ENCODE measurements at places on chromosomes 5 and 9.
A peak's percentile ranks its signal among the peaks of the same experiment; 100 is the strongest.

DNA sequence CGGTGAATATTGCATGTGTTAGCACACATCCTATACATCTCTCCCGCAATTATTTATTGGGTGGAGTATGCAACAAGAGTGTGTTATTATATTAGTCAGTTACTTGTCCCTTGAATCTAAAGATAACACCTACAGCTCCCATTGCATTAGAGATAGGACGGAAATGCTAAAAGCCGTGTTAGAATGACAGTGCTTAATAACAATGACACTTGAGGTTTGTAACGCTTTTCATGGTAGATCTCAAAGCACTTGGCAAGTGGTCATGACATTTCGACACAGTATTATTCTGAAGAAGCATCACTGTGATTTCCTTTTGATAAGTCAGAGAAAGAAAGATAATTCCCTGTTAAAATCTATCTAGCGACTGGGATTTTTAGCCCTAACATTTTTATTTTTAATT is 33.4 kb upstream of the TRIO start:
- peak; percentile 48 for DNase-seq

- DNase-seq, result no peak
Observed at GRCh38 chr5:61002611-61003355, 57.8 kb downstream of the NDUFAF2 start.

DNA sequence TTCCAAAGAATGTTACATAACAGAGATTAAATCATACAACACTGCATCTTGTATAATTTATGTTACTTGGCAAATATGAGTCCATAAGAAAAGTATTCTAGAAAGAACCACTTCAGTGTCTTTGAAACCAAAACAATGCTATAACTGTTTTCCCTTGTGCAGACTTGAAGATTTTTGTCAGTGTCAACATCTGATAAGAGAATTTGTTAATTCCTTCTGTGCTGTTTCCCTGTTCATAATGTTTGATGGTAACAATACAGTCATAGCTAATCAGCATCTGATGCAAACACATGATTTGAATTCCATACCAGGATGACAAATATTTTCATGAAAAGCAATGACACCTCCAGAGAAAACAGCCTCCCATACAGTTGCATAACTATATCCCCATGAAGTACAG is 306.8 kb downstream of the SEMA5A start:
- DNase-seq, result peak; percentile 61

GRCh38 chr9:89489548-89490530 is 8.1 kb downstream of the SEMA4D start:
- DNase-seq, result peak; percentile 12

DNA sequence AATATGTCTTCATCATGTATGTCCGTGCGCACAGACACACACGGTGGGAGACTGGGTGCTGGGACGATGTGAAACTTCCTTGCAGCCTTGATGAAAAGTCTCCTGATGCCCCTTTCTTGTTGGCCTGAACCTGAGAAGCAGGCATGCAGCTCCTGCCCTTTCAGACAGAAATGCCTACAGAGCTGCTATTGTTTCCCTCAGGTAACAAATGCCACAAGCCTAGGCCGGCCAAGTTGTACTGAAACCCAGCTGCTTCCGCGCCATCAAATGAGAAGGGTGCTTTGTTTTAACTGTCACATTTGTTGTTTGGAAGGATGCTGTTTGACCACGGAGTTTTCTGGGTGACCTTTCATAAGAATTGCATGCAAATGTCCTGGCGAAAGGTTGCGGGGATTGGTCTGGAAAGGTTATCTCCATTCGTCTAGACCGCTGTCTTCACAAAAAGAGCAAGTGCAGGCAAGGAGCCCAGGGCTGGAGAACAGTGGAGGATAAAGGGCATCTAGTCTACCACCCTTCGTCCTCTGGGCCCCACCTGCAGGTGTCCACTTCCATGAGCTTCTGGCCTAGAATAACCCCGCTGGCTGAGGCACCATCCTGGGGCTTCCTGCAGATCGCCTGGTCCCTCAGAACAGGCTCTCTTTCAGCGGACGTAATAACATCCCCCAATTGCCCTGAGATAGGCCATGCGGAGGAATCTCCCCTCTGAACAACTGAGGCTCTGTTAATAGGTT is 197.2 kb downstream of the SEMA6A start:
- no peak for DNase-seq

DNA sequence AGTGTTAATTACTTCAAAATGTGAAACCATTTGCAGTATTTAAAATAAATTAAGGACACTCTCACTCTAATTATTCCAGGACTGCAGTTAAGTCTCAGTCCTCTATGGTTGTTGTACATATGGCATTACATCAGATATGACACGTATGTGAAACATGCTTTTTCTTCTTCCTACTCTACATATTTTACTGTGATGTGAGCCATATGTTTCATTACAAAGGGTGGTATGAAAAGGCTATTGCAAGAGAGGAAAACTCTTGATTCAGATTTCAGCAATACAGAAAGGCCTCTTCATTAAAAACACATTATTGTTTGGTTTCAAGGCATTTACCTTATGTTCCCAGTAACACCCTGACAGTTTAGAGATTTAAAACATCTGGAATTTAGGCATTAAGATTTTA is 964.5 kb upstream of the DMAC1 start:
- no peak for DNase-seq

GRCh38 chr9:114214181-114214580 is 58.8 kb downstream of the COL27A1 start:
- DNase-seq, result peak; percentile 26

DNA sequence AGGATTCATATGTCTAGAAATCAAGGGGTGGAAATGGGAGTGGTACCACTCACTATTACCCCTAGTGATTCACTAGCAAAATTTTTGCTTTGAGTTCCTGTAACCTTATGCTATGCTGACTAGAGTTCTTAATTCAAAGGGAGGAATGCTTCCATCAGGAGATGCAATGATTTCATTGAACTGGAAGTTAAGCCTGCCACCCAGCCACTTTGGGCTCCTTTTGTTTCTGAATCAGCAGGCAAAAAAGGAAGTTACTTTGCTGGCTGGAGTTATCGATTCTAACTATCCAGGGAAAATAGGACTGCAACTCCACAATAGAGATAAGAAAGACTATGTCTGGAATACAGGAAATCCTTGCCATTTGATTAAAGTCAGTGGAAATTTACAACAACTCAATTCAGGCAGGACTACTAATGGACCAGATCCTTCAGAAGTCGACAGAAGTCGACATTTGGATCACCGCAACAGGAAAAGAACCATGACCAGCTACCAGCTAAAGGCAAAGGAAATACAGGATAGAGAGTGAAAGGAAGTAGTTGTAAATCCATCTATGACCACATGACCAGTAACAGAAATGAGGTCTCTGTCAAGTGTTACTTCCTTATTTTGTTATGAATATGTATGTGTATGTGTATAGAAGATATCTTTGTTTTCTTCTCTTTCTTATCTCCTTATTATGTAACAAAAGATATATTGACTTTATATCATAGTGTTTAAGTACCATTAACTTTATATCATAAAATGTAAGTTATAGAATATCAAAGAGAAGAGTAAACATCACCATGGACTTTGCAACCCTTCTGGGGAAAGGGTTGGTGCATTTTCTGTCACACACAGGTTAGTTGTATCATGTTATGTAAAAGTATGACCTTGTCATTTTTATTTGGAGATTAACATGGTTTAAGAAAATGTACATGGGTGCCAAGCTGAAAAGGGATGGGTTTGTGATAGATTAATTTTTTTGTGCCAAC is 198.7 kb upstream of the HAPLN1 start:
- peak; percentile 64 for DNase-seq

DNA sequence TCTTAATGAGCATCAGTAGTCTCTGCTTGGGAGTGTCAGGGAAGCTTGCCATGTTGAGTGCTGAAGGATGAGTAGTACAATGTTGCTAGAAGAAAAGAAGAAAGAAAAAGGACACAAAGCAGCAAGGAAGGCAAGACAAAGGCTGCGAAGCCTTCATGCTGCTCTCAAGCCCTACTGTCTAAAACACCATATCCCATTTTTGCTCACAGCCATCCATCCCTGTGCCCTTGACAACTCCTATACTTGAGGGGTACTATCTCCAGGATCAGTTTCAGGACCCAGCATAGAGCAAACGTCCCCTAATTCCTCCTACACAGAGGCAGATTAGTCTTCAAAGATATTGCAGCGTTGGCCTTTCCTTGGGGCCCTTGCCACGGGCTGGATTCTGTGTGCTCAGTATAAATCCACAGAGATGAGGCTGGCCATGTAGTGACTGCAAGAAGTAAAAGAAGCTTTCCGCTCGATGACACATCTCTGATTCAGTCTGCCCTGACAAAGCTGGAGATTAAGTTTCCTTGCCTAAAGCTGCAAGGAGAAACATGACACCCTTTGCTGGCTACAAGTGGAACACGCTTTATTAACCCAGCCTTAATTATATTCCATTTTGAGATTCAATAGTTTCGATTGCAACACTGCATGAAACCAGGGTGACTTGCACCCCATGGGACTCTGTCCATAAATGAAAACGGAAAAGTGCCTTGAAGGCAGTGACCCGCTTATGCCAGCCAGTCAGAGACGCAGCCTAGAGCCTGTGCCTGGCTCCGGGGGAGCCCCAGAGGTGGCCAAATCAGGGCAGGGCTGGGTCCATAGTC is 304.6 kb downstream of the ACTL7B start:
- DNase-seq, result peak; percentile 96

DNA sequence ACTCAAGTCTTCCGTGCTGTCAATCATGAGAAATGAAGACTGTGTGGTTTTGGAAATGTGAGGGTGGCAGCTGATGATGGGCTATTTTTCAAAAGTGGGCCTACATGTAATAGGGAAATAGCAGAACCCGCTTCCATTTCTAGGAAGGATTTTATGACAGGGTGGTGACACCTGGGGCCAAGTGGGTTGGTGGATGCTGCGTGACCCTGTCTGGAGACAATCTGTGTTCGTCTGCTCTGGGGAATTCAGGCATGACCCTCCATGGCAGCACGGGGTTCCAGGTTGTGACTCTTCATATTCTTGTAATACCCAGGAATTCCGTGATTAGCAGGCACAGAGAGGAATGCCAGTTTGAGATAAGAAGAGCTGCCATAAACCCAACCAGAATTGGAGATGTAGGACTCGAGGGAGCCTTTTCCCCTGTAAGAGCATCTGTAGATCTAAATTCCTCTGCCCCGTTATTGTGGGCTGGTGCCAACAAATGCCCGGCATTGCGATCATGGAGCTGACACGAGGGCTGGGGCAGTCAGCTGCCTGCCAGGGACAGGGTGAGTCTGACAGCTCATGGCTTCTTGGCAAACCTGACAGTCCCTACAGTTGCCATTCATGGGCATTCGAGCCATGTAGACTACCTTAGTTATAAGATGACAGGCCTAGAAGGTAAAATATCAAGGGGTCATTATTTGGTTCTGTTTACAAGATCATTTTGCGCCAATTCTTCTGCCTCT is 279.7 kb downstream of the GADD45G start:
- no peak for DNase-seq

DNA sequence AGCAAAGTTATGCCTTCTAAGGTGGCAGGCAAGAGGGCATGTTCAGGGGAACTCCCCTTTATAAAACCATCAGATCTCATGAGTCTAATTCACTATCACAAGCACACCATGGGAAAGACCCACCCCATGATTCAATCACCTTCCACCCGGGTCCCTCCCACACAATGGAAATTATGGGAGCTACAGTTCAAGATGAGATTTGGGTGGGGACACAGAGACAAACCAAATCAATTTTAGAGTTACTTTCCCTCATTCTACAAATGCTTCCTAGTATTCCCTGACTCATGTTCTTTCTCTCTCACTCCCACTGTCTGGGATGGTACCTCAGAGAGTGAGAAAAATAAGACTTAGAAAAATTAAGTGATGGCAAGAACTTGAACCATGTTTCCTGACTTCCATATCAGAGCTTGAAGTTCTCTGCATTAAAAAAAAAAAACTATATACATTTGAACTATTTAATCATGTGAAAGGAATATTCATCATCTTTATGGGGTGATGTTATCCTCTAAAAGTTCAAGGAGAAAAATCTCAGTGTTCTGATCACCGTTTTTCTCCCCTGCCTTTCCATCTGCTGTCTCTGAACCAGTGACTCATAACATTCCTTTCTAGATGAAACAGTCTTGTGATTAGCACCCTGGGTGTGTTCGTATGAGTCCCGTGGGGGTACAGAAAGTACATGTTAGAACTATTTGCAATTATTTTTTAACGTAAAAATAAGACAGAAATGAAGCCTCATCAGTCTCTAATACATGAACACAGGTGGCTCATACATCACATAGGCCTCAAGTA is 282.9 kb downstream of the SLF1 start:
- DNase-seq, result peak; percentile 91

GRCh38 chr5:138951986-138952735 is 77.0 kb upstream of the LRRTM2 start:
- no peak for DNase-seq

GRCh38 chr9:88976890-88977257 is 14.4 kb upstream of the S1PR3 start:
- DNase-seq, result no peak

GRCh38 chr9:113844466-113844865 is 31.6 kb upstream of the ZNF618 start:
- DNase-seq, result no peak

DNA sequence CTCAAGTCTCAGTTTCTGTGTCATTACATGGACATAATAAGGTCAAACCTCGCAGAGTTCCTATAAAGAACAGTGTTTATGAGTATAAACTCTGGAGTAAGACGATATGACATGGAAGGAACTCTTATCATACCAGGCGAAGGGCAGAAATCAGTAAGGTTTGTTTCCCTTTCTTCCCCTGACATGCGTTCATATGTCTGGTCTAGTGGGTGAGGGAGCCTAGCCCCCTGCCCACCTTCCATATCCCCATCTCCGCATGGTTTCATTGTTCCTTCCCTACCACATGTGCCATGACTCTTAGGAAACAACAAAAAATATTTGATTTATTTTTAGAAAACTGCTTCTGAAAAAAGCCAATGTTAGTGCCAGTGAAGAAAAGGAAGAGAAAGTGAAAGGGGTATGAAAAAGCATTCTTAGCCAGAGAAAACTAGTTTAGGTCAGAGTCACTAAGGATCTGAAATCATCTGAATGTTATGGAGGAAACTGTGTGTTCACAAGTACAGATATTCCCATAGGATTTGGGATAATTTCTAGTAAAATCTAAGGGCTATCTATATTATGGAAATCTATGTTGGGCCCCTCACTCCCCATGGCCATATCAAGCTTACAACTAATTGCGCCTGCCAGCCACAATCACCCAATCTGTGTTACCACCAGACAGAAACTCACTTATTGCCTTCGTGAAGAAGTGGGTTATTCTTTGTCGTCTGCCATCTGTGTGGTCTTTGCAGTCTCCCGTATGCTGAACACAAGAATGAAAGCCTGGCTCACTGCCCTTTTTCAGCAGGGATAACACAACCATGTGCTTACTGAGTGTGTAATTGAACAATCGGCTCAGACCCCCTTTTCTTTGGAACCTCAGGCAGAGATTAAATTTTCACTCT is 19.9 kb upstream of the HMHB1 start:
- DNase-seq, result peak; percentile 17

GRCh38 chr9:96080364-96080763 is 204.9 kb downstream of the ERCC6L2 start:
- DNase-seq, result no peak

GRCh38 chr5:84370176-84370575 is 14.5 kb downstream of the EDIL3 start:
- no peak for DNase-seq

- peak; percentile 66 for DNase-seq
Observed at GRCh38 chr5:59485629-59486439, 407.7 kb downstream of the PDE4D start.

GRCh38 chr9:17387565-17387964 is 191.3 kb upstream of the SH3GL2 start:
- no peak for DNase-seq

All from iris pigment epithelial cell (primary cell).